ENCODE measurements at places on chromosomes 3 and 15.
A peak's percentile ranks its signal among the peaks of the same experiment; 100 is the strongest.

DNA sequence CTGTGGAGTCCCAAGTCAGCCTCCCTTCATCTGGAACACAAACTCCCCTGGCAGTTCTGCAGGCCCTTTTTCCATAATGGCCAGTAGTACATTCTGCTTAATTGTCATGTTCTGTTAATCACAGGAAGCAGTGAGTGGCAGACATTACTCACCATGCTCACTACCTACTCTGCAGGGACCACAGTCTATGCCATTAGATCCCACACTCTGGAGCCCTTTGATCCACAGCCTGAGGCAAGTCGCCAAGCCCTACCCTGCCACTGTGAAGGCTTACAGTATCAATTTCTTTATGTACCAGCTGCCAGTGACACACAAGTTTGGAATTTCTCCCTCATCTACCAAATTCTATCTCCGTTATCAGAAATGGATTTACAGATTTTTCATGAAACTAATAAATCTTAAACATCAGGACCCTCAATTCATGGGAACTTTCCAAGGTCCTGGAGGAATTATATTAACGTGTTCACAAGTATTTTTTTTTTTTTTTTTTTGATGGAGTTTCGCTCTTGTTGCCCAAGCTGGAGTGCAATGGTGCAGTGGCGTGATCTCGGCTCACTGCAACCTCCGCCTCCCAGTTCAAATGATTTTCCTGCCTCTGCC is 20.6 kb upstream of the WWTR1 start:
- DNase-seq = no peak

GRCh38 chr15:81950841-81951414 is 94.9 kb downstream of the MEX3B start:
- DNase-seq = peak; percentile 76

GRCh38 chr15:31457631-31458526 is 131.2 kb downstream of the KLF13 start:
- peak; percentile 69 for DNase-seq

- DNase-seq = no peak
Measured at GRCh38 chr3:106232956-106233355, 364.1 kb upstream of the CBLB start.

DNA sequence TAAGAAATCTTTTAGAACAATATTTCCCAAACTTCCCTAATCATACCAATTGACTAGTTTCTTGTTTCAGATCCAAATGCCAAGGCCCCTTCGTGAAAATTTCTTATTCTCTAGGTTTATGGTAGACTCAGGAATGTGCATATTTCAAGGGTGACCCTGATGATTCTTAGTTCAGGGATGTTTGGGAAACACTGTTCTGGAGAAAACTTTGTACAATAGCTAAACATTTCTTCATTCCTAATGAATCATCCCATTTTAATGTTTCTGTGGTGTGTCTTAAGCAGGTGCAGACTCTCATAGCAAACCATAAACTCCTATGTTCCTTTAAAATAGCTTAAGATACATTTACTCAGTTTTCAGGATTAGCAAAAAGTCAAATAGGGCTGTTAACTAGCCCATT is 314.5 kb downstream of the TIGIT start:
- DNase-seq = peak; percentile 68

DNA sequence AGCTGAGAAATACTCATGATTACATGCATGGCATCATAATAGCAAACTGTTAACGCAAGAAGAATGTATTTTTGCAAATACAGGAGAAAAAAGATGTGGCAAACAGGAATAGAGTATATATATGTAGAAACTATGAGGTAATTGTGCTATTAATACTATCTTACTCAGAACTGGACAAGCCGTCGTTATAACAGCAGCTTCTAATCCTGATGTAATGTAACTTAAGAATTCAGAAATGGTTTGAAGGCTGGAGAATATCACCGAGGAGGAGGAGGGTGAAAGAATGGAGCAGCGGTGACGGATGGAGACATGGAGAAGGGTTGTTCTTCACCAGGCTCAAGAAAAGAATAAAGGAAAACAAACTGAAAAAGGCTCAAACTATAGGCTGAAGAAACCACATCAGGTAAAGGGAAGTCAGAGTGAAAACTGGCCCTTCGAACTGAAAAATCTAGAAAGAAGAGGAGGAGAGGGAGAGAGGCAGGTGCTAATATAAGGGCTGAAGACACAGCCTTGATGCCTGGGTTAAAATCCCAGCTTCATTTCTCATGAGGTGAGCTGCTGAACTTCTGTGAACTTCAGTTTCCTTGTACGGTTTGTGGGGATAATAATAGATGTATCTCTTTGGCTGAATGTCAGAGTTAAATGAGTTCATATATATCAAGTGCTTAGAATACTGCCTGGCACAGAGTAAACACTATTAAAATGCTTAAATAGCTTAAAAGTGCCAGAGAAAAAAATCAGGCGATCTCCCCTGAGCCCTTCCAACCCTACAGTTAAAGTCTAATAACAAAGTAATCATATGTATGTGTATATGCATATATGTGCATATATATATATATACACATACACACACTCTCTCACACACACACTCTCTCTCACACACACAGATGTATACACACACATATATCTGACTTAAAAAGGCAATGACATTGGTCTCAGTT is 43.9 kb downstream of the GOLIM4 start:
- peak; percentile 14 for DNase-seq

GRCh38 chr3:46946856-46947545 is 29.5 kb downstream of the CCDC12 start:
- no peak for DNase-seq

GRCh38 chr3:170180079-170180907 is 1.2 kb downstream of the PHC3 start:
- DNase-seq = peak; percentile 22

DNA sequence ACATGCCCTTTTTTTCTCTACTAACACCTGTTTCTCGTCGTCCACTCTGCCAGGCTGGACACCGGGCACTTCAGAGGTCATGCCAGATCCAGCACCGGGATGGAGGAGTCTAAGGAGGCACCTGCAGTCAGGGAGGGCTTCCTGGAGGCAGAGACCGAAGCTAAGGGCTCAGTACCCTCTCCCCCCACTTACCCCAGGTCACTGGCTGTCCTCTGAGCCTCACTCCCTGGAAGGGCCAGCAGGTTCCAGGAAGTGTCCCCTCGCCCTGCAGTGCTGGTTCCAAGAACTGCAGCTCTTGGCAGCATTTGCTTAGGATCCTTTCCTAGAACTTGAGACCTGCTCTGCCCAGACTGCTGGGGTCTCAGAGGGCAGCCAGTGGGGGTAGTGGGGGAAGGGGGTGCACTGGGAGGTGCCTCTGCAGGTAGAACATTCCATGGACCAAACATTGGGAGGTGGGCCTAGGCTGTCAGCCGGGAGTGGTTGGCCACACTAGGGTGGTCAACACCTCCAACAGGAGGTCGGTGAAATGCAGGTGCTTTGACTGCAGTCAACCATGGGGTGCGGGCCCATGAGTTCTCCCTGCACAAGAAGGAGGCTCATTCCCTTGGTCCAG is 11.3 kb downstream of the CISH start:
- no peak for DNase-seq

- DNase-seq = no peak
Measured at GRCh38 chr3:45259133-45259532, 33.0 kb upstream of the TMEM158 start.

- no peak for DNase-seq
Measured at GRCh38 chr3:69094467-69095205, 9.9 kb downstream of the ARL6IP5 start.

GRCh38 chr3:128076483-128077201 is 24.4 kb downstream of the SEC61A1 start:
- peak; percentile 50 for DNase-seq

- DNase-seq = no peak
Measured at GRCh38 chr3:160265088-160265487, 39.9 kb downstream of the C3orf80 start.

- DNase-seq = no peak
Measured at GRCh38 chr3:30544812-30545211, 61.6 kb upstream of the TGFBR2 start.

DNA sequence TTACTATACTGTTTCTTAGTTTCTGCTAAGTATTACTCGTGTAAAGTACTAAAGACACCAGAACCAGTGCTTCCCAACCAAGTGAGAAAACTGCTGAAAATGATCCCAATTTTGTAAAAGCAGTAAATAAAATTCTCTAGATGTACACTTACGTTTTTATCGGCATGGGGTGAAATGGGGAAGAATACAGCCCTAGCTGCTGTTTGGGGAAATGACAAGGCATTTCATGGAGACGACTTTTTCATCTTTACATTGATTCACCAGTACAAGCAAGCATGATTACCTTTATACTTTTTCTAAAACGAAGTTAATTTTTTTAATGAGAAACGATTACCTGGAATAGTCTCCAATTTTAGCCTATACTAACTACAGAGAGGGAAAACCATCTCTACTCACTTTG is 1.4 kb downstream of the PSMD6 start:
- no peak for DNase-seq
